Breast epithelium (tissue), 4 donors: ENCODE measurements at places on chromosomes 1 and 21. TPM values are rescaled to one million over a fixed set of nuclear protein-coding genes. Genes with fewer than 3 reads are reported as not detected.

- no peaks in the 10 kb centered on the region for H3K36me3 ChIP-seq
- H3K27ac ChIP-seq = no peak overlapping the region
- H3K4me3 ChIP-seq = no peak overlapping the region
- H3K27me3 ChIP-seq = no peaks in the 10 kb centered on the region
- no peaks in the 10 kb centered on the region for H3K4me1 ChIP-seq
Observed at GRCh38 chr1:109516872-109517271, 7.3 kb upstream of the AMIGO1 start.

- H3K4me3 ChIP-seq = no peak overlapping the region
- no peak overlapping the region for H3K27ac ChIP-seq
- H3K36me3 ChIP-seq = no peaks in the 10 kb centered on the region
- no peaks in the 10 kb centered on the region for H3K27me3 ChIP-seq
- no peaks in the 10 kb centered on the region for H3K4me1 ChIP-seq
Observed at GRCh38 chr1:206082831-206083695, 30.1 kb downstream of the RHEX start.

DNA sequence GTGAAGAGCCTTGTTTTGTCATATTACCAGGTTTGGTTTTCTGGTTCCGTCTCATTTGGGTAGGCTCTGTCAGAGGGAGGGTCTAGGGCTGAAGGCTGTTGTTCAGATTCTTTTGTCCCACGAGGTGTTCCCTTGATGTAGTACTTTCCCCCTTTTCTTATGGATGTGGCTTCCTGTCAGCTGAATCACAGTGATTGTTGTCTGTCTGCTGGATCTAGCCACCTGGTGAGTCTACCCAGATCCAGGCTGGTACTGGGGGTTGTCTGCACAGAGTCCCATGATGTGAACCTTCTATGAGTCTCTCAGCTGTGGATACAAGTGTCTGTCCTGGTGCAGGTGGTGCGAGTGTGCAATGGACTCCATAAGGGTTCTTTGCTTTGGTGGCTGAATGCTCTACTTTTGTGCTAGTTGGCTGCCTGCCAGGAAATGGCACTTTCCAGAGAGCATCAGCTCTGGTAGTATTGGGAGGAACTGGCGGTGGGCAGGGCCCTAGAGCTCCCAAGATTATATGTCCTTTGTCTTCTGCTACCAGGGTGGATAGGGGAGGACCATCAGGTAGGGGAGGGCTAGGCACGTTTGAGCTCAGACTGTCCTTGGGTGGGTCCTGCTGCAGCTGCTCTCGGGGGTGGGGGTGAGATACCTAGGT lies 246.0 kb downstream of the RYR2 start:
- H3K4me3 ChIP-seq = no peak overlapping the region
- DNase-seq = no peak
- H3K27ac ChIP-seq = no peak overlapping the region
- no peaks in the 10 kb centered on the region for H3K4me1 ChIP-seq
- no peaks in the 10 kb centered on the region for H3K27me3 ChIP-seq

DNA sequence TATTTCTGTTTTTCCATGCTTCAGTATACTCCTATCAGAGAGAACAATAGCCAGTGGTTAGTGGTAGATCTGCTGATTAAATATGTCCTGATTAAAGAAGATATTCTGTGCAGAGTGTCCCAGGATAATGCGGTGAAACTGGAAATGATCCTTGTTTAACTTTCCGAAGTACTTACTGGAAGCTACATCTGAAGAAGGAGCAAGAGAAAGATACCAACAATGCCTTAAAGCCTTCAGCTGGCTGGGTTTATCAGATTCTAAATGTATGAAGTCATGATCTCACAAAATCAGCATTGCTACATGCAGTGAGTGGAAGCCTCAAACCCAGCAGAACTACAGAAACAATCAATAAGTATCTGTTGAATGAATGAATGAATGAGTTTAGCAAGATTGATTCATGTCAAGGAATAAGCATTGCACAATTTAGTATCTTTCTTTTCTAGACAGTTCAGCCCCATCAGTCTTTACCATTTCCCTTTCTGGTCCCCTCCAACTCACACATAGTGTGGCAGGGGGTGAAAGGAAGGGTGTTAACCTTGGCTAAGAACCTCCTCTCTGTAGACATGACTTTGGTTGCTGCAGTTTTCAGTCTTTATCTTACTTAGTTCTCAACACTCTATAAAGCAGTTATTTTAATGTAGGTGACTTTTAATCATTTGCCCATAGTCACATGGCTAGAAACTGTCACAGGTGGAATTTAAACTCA lies 24.7 kb upstream of the DNASE2B start:
- no peaks in the 10 kb centered on the region for H3K4me1 ChIP-seq
- no peaks in the 10 kb centered on the region for H3K27me3 ChIP-seq
- no peak overlapping the region for H3K27ac ChIP-seq
- DNase-seq = no peak

The KCNQ4 gene
- 1.3 TPM for total RNA-seq

The ATP6V1G3 gene
- not detected for total RNA-seq
